ENCODE measurements at places on chromosomes 6 and 20. TPM values are rescaled to one million over a fixed set of nuclear protein-coding genes. Genes with fewer than 3 reads are reported as not detected.

The DST gene
- 85.1 TPM for total RNA-seq

- DNase-seq, result no peak
Measured at GRCh38 chr6:164507206-164507940, 802.0 kb downstream of the C6orf118 start.

- DNase-seq, result no peak
Measured at GRCh38 chr6:16731478-16732051, 29.7 kb downstream of the ATXN1 start.

DNA sequence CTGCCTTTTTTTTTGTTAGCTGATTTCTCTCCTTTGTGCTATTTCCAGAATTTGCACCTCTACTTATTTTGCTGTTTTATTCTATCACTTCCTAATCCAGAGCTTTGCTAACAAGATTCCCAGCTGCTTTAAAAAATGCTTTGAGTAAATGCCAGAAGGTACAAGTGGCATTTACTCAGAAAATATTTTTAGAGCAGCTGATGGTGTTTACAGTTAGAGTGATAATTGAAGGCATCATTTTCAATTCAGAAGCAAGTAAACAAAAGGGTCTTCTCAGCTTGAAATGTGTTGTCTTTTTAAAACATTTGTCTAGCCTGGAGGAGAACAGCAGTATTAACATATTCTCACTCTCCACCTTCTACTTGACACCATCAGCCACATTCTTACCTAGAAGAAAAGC lies 99.9 kb downstream of the OTOR start:
- DNase-seq, result no peak

GRCh38 chr6:157879873-157880254 lies 56.8 kb downstream of the SNX9 start:
- DNase-seq, result no peak

DNA sequence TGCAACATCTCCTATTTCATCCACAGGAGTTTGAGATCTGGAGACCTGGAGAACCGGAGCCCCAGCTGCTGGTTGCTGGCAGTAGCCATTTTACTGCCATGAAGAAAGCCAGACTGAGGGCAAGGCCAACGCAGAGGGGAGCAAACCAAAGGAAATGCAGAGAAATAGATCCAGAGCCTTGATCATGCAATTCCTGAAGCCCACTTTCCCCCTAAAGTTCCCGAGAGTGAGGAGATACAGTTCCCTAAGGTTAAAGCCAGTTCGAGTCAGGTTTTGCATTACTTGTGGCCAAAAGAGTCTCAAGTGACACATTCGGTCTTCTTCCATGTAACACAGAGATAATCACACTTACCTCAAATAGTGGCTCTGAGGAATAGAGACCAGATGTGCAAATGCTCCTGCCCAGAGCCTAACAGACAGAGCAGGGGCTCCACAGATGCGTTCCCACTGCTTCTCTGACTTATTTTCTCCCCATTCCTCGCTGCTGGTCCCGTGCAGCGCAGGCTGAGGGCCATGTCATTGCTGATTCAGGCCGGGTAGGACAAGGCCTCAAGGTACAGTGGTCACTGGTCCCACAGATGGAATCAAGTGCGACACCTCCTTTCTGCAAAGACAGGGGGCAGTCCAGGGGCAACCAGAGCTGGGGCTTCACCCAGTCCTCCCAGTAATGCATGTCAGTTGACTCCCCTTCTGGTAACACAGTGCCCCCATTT lies 35.1 kb upstream of the NFATC2 start:
- DNase-seq, result no peak

DNA sequence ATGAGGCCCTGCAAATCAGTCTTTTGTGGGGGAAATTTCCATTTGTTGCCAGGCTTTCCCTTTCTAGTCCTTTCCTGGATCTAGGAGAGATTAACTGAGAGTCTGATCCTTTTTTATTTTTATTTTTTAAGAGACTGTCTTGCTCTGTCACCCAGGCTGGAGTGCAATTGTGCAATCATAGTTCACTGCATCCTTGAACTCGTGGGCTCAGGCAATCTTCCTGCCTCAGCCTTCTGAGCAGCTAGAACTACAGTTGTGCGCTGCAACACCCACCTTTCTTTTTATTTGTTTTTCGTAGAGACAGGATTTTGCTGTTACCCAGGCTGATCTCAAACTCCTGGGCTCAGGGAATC lies 22.9 kb downstream of the OR2B2 start:
- no peak for DNase-seq

GRCh38 chr6:33549196-33549595 lies 30.9 kb downstream of the BAK1 start:
- no peak for DNase-seq

- DNase-seq, result peak; percentile 24
Measured at GRCh38 chr6:98137391-98137790, 697.0 kb upstream of the POU3F2 start.

DNA sequence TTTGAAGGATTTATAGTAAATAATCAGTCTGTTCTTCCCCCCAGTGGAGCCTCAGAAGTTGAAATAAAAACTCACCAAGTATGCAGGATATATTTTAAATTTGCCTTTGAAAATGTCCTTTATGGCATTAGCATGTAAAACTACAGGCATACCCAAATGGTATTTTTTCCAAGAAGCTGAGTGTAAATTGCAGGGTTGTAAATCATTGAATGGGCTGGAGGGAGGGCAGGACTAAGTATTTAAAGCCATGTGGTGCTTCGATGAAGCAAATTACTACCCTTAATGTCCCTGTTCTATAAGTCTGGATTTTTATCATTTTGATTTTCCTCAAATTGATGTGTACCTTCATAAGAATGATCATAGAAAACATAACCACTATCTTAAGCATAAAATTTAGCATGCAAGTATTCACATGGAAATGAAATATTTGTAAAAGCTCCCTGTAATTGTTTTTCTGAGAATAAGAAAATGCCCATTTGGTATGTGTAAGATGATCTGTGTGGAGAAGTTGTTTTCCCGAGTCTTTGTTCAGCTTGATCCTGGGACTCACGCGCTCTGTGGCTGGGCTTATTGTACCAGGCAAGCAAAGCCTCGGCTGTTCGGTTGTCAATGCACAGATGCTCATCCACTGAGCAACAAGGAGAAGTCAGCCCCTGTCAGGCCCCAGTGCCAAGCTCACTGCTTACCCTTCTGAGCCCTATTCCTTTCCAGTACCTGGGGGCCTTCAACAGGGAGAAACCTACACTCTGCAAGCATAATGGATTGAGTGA lies 66.7 kb downstream of the CD164 start:
- DNase-seq, result no peak

GRCh38 chr20:37781626-37782025 lies 87.8 kb downstream of the CTNNBL1 start:
- no peak for DNase-seq

DNA sequence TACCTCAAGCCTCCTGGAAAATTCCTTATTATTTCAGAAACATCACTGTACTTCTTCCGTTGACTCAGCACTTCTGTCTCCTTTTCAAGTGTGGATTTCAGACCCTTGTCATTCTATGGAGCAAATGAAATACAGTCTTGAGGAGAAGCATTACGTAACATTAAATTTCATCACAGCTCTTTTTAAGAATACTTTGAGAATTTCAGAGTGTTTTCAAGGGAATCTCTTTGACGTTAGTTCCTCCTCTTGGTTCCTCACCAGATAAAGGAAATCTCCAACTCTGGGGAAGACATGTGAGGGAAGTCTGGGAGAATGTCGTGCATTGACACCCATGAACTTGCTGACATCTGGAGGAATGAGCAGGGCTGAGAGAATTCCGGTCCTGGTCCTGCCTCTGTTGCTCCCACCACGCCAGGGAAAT lies 32.3 kb downstream of the UST start:
- no peak for DNase-seq

Measured in H9 (cell line).